ENCODE measurements at places on chromosomes 12 and 14. TPM values are rescaled to one million over a fixed set of nuclear protein-coding genes. Genes with fewer than 3 reads are reported as not detected.

- no peak for ATAC-seq
Measured at GRCh38 chr14:91341334-91341733, 76.3 kb downstream of the CCDC88C start.

- ATAC-seq = no peak
Measured at GRCh38 chr14:95234426-95234825, 77.1 kb upstream of the DICER1 start.

GRCh38 chr12:24560192-24560775 is 388.6 kb downstream of the BCAT1 start:
- ATAC-seq = no peak

FBRSL1 gene
- 8.5 TPM for total RNA-seq

DNA sequence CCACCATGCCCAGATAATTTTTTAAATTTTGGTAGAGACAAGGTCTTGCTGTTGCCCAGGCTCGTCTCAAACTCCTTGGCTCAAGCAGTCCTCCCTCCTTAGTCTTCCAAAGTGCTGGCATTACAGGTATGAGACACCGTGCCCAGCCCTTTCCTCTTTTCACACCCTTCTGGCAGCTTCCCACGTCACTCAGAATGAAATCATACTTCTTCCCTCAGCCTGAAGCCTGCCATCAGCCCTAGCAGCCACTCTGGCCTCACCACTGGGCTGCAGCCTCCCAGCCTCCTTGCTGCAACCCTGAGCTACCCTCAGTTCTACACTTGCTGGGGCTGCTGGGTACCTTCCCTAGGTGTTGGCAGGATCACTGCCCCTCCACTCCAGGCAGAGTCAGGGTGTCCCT is 18.2 kb downstream of the ANKRD9 start:
- ATAC-seq = no peak

- no peak for ATAC-seq
Measured at GRCh38 chr12:94732367-94732990, 82.1 kb upstream of the TMCC3 start.

XPOT gene
- total RNA-seq = 37.2 TPM

DNA sequence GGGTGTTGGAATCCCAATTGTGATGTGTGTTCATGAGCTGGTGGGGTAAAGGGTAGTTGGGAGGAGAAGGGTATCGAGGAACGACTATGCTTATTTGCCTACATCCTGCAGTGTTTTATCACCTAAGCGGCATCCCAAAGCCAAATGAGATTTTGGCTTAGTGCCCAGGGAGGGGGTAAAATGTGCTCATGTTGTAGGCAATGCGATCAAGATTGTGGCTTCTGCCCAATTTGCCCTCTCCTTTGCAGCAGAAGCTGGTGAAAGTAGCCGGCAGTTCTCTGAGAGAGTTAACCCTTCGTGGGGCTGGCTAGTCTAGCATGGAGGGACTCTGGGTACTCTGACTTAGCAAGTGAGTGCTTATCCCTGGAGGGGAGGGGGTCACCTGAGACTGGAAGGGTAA is 753 bp downstream of the RPH3A start:
- ATAC-seq = no peak

DNA sequence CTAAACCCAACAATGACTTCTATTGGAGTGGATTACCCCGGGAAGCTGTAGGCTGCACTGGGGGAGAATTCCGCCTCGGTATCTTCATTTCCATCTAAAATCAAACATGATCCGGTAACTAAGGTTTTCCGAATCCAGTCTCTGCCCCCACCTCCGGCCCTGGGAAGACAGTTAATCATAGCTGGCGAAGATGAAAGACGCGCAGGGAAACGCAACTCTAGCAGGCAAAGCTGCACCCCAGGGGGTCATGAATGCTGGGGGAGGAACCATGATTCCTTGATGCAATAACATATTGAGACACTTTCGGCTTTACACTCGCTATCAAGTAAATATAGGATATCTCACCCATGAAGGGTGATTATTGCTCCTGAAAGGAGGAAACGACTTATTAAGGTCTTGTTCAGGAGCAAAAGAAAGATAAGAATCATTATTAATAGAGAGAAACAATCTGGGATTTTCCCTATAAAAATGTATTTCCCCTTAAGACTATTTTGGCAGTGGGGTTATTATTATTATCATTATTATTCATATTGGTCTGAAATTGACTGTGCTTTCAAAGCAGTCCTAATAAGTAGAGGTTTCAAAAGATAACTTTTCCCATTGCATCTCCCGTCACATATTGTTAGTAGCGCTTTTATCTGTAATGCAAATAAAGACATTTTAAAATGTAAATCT is 614.9 kb downstream of the VRK1 start:
- no peak for ATAC-seq

GRCh38 chr12:81263072-81263471 is 185.2 kb downstream of the ACSS3 start:
- no peak for ATAC-seq

DNA sequence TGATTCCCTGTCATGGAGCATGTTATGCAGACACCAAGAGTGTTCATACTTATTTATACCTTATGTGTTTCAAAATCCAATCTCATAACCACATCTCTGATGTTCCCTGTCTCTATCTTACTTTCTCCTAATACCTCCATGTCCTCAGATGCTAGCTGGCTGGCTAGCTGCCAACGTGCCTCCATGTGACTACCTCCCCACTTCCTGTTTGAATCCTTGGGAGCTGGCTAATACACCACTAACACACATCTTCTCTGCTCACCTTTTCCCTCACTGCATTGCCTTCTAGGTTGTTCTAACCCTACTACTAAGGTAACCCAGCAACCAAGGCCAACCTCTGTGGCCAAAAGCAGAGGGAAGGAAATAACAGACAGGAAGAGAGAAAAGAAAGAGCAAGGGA is 27.3 kb downstream of the TTC5 start:
- ATAC-seq = no peak

GRCh38 chr14:99229654-99230207 is 42.3 kb downstream of the BCL11B start:
- no peak for ATAC-seq

- no peak for ATAC-seq
Measured at GRCh38 chr12:116060764-116061163, 216.7 kb downstream of the MED13L start.

PPM1H gene
- total RNA-seq = 1.9 TPM

DNA sequence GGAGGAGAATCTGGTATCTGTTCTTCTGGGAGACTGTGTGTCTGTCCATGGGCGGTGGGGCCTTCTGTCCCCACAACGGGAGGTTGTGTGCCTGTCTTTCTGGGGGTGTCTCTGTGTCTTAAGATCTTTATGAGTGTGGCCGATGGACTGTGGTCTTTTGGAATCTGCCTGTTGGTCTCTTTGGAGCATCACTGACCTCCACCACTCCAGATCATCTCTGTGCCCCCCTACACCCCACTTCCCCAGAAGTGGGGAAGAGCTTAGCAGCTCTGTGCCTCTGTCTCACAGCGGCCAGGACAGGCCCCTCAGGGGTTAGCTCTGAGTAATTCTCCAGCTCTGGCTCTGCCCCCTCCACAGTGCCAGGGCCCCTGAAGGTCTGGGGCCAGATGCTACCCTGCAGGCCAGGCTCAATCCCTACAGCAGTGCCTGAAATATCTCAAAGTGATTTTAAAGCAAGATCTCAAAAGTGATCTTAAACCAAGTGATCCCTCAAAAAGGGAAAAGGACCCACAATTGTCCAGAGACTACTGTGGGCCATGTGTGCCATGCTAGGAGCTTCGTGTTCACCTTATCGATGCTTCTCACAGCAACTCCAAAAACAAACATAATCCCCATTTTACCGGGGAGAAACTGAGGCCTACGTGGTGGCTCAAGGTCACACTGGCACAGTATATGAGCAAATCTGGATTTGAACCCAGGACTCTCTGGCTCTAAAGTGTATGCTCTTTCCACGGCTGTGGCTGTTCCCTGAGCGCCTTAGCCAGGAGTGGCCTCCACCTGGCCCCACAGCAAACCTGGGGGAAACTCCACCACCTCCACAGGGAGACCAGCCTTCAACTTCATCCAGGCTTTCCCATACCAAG is 26.0 kb upstream of the KRT78 start:
- ATAC-seq = no peak

DNA sequence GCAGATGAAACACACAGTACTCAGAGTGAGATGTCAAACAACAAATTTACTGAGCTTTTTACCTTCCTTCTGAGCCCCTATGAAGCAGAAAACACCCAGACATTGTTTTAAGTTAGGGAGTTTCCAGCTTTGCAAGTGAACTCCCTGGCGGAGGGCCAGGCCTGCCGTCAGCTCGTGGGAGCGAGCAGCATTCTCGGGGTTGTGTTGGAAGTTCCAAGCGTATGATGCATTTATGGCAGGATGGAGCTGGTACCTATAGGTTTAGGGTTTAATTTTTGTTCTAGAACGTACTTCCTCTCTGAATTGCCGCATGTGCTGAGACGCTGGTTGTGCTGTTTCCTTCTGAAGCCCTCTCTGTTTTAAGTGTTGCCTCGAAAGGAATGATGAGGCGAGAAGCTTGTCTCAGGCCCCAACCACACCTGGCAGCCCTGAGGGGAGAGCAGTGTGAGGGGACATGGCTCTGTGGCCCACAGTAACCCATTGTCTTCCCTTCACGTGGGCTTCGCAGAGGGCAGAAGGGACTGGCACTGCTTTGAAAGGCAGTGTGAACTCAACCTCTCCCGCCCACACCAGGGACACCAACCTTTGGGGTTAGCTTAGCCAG is 76.6 kb downstream of the SSPN start:
- ATAC-seq = no peak

SRSF9 gene
- 48.1 TPM for total RNA-seq

- no peak for ATAC-seq
Measured at GRCh38 chr12:13552830-13553229, 356.3 kb downstream of the EMP1 start.

- no peak for ATAC-seq
Measured at GRCh38 chr14:101624536-101624935, 63.2 kb downstream of the DIO3 start.

CTDSP2 gene
- 151 TPM for total RNA-seq

- ATAC-seq = no peak
Measured at GRCh38 chr12:118827606-118828005, 153.7 kb upstream of the SRRM4 start.

DNA sequence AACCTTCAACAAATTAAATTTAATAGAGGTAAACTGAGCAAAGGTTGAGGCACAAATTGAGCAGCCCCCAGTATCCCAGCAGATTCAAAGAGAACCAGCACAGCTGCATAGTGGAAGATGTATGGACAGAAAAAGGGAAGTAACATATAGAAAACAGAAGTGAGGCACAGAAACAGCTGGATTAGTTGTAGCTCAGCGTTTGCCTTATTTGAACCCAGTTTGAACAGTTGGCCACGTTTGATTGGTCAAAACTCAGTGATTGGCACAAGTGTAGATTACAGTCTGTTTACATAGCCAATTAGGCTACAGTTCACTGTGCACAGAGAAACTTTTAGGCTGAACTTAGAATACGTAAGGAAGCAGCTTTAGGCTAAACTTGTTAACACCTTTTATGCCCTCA is 315.5 kb downstream of the RMST start:
- no peak for ATAC-seq

DNA sequence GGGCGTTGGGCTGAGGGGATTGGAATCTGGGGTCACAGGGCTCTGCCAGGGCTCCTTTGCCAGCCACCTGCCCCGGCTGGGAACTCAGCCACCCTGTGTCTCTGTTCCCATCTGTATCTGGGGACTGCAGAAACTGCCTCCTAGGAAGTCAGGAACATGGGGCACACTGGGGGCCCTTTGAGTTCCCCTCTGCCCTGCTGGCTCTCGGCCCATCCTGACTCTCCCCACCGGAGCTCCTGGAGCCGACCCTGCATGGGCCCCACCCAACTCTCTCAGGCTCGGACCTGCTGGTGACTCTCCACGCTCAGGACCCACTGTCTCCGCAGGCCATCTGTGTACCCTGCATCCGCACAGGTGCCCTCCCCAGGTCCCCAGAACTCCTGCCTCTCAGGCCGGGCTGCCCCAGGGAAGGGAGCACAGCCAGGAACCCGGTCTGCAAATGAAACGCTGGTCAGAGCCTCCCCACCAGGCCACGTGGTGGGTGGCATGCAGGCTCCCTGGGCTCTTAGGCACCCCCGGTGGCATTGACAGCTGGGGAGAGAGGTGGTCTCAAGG is 82.8 kb downstream of the KIF26A start:
- no peak for ATAC-seq

GRCh38 chr14:66078006-66078405 is 408.2 kb upstream of the CCDC196 start:
- no peak for ATAC-seq

DNA sequence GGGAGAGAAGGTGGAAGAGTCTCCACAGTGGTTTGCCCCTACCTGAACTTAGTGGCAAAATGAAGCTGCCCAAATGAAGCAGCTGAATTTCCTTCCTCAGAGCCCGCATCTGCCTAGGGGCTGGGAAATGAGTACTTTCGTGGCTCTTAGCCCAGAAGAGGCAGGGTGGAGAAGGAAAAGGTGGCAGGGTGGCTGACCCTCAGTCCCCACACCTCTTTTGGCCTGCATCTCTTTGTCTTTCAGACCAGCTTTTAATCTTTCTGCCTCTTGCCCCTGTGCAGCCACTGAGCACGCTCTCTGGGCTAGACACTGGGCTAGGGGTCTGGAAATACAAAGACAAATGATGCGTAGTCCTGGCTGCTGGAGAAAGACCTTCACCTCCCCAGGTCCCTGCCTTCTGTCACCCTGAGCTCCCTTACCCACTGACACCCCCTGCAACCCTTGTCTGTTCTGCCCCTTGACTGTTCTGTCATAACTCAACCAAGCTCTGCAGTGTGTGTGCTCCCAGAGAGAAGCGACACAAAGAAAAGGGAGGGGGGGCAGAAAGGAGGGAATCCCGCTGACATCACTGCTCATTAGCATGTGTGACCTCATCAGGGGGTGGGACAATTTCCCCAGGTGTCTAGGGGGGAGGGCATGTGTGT is 371 bp upstream of the REM2 start:
- ATAC-seq = no peak

MGP gene
- 595 TPM for total RNA-seq

DNA sequence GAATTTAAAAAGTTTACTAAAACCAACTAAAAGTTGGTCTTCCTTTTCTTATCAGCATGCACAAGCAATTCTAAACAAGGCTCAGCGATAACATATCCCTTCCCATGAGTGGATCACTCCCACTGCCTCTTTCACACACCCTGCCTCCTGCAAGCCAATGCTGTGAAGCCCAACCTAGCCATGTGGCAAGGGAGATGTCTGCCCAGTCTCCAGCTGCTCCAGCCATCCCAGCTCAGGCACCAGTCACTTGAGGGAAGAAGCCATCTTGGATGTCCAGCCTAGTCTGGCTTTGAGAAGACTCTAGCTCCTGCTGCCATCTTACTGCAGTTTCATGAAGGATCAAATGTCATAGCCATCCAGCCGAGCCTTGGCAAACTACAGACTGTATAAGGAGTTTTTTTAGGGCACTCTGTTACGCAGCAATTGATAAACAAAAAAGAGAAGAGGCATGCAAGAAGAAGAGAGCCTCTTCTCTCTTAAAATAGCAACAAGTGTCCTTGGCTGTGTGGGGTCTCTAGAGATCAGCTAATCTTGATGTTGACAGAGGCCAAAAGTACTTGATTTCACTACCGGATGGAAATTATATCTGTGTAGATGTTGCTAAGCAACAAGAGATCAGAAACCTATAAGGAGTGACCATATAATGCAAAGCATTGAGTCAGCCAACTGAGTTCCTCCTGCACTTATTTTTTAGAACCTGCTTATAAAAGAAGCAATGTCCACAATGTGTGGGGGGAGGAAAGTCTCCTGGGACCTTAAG is 108.9 kb downstream of the PTCSC3 start:
- ATAC-seq = no peak

- ATAC-seq = no peak
Measured at GRCh38 chr14:72546344-72547016, 347.4 kb downstream of the DPF3 start.

All from gastroesophageal sphincter (tissue), 4 donors.